Stimulated activated CD4-positive, alpha-beta T cell treated with anti-CD3 and anti-CD28 coated beads, Interleukin-12 subunit alpha, Interleukin-12 subunit beta, amount 100 ng/mL, for 24 hours (primary cell): ENCODE measurements at places on chromosomes 13 and 19.

- no peak for DNase-seq
Measured at GRCh38 chr13:87798536-87798935, 127.4 kb downstream of the SLITRK5 start.

- DNase-seq, result no peak
Measured at GRCh38 chr13:42686165-42686564, 95.2 kb upstream of the FAM216B start.

GRCh38 chr13:79880818-79881217, 399.9 kb downstream of the NDFIP2 start:
- no peak for DNase-seq

GRCh38 chr13:35856721-35857364, 274.3 kb downstream of the DCLK1 start:
- no peak for DNase-seq

DNA sequence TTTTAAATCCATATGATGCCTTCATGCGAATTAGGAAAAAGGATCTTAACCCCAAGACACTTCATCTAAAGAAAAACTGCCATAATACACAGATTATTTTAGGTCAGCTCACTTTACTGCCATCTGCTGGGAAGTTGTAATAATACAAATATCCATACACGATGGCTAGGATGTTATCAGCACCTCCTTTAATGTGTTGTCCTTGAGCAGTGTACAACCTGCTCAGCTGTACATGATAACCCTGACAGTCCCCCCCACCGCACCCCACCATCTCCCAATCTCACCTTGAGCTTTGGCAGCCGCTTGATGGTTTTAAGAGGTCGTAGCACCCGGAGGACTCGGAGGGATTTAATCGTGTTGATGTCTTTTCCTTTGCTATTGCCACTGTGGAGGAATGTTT, 112.2 kb downstream of the IER2 start:
- no peak for DNase-seq

GRCh38 chr13:21530656-21531055, 71.6 kb upstream of the ZDHHC20 start:
- no peak for DNase-seq

DNA sequence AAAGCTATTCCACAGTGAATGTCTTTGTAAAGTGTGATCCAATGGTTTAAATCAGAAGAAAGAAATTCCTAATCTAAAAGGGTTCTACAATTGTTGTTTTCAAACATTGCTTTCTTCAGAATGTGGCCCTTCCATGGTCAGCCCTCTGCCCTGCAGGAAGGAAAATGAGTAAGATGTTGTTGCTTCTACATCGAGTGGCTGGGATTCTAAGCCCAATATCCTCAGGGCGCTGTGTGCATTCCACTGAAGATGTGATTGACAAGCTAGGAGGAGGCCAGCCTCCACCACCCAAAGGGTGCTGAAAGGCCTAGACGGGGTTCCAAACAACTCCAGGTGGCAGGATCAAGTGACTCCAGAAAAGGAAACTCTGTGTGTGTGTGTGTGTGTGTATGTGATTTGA, 316.9 kb upstream of the TSHZ3 start:
- DNase-seq, result no peak

GRCh38 chr19:4454747-4455718, 2.6 kb downstream of the UBXN6 start:
- DNase-seq, result no peak

DNA sequence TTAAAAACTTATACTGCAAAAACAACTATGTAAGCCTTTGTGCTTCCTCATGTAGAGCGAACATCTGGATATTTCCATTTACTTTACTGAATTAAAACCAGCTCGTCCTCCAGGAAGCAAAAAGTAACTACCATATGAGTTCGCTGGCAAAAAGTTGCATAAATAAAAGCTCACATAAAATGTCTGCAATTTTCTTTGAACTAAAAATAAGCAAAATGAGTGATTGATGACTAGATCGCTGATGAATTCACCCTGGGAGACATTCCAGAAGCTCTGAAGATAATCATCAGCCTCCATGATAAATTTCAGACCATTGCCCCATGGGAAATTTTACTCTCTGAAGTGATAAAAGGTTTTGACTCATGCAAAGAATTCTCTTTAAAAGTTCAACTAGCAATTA, 67.3 kb upstream of the SACS start:
- DNase-seq, result no peak

GRCh38 chr13:92806215-92806614, 420.4 kb upstream of the GPC6 start:
- no peak for DNase-seq

- no peak for DNase-seq
Measured at GRCh38 chr13:99624936-99625540, 123.8 kb downstream of the TM9SF2 start.

DNA sequence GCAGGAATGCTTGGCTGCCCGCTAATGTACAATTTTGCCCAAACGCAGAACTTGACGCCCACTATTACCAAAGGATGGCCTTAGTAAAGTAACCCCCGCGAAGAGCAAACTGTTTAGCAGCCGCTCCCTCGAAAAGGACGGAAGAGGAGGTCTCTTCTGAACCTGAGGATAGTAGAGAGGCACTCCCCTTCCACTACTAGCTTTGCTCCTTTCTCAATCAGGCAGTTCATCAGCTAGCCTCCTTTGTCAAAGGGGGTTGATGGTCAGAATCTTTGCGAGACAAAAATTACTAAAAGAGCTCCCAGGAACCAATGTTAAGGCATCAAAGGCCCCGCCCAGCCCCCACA, 534 bp downstream of the CAB39L start:
- no peak for DNase-seq

GRCh38 chr19:17741456-17741855, 9.8 kb upstream of the FCHO1 start:
- DNase-seq, result no peak

- no peak for DNase-seq
Measured at GRCh38 chr19:8501516-8501915, 924 bp downstream of the PRAM1 start.

- no peak for DNase-seq
Measured at GRCh38 chr19:41671486-41671885, 16.6 kb downstream of the CEACAM7 start.

DNA sequence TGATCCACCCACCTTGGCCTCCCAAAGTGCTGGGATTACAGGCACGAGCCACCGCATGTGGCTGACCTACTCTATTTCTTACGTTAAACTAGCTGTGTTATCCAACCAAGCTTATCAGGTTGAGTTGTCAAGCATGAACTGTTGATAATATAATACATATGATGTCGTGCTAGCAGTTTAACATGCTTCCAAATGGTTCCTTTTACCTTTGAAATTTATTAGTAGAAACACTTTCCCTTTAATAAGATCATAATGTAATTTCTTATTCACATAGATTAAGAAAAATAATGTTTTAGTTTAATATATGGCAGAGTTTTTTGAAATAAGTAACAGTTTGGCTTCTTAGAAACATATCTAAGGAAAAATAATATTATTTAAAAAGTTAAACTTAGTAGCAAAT, 34.4 kb upstream of the VWA8 start:
- no peak for DNase-seq

DNA sequence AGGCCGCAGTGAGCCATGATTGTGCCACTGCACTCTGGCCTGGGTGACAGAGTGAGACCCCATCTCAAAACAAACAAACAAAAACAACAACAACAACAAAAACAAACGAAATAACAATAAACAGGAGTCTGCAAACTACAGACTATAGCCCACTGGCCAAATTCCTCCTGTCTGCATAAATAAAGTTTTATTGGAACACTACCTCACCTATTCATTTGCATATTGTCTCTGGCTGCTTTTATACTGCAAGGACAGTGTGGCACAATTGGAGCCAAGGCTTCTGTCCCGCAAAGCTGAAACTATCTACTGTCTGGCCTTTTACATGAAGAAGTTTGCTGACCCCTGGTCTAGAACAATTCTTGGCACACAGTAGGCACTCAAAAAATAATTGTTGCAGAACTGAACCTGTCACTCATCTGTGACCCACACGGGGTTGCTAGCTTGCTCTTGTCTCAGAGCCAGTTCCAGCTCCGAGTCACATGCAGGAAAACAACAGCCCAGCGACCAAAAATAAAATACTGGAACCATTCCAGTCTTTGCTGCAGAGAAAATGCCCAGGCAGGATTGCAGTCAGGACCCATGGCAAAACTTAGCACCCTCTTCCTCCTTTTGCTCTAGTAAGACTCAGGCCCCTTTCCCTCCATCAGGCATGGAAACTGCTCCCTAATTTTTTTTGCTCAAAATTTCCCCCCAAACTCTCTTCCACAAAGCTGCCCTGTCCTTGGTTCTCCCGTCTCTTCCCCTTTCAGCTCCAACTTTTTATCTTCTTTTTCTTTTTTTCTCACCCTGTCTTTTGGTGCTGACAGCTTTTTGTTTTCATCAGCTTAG, 4.8 kb upstream of the MYH14 start:
- no peak for DNase-seq

DNA sequence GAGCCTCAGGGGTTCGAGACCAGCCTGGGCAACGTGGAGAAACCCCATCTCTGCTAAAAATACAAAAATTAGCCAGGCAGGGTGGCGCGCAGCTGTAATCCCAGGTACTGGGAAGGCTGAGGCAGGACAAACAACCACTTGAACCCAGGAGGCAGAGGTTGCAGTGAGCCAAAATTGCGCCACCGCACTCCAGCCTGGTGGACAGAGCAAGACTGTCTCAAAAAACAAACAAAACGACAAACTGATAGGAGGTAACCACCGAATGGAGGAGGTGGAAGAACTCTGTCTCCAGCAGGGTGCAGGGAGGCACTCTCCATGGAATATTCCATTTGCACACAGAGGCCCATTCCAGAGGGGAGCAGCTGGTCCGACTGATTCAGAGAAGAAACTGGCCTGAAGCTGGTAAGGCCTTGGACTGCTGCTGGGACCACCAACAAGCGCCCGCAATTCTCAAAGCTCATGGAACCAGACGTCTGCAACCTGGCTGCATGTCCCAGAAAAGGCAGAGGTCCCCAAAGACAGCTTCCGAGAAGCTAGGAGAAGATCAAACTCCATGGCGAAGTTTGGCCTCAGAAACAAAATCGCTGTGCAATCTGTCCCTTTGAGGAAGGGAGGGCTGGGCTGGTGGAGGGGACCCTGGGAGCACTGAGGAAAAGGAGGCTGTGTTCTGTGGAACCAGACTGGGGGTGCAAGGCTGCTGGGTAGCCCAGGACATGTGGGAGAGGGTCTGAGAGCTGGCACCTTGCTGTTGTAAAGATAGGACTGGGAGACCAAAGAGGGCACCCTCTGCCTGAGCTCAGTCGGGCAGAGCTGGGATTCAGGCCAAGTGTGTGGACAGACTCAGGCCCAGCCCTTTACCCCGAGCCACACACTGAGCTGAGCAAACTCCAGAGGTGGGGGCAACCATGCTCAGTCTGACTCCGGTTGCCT, 35.2 kb downstream of the SLC25A42 start:
- DNase-seq, result no peak

- no peak for DNase-seq
Measured at GRCh38 chr19:41564515-41565378, 11.2 kb upstream of the CEACAM21 start.

DNA sequence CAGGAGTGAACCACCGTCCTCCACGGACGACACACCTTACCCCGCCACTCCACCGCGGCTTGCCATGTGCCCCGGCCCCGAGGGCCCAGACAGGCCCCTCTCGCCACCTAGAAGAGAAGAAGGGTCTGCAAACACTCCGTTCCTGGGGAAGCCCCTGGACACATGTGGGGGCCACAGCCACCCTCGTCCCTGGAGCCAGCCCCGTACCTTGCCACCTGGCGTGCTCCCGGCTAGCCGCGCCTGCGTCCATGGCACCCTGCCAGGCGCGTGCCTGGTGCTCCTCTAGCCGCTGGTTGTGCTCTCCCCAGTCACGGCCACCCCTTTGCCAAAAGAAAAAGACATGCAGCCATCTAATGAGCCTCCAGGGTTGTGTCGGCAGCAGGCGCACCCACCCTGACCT, 19.9 kb upstream of the TINCR start:
- no peak for DNase-seq

- no peak for DNase-seq
Measured at GRCh38 chr13:93455861-93456260, 229.3 kb downstream of the GPC6 start.

DNA sequence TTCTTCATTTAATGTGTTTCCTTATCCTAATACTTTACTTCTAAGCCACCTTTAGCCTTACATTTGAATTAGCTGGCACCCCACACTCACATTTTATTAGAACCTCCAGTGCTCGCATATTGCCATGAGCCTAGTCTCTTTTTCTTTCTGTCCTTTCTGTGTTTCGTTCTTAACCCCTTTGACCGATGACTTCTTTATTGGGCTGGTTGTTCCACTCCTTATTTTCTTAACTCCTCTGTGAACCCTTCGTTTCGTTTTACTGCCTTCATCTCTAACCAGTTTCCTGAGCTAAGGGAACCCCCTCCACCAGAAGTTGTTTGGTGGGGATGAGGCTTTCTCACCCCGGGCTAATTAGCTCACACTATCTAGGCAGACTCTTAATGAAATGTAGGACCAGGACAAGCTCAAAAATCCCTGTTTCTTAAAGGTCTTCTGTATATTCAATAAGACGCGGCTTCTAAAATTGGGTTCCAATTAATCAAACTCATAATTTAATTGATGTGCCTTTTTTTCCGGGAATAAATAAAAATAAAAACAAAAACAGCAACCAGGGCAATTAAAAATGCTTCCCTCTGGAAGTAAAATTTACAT, 19.1 kb upstream of the ARHGEF7 start:
- DNase-seq, result no peak

DNA sequence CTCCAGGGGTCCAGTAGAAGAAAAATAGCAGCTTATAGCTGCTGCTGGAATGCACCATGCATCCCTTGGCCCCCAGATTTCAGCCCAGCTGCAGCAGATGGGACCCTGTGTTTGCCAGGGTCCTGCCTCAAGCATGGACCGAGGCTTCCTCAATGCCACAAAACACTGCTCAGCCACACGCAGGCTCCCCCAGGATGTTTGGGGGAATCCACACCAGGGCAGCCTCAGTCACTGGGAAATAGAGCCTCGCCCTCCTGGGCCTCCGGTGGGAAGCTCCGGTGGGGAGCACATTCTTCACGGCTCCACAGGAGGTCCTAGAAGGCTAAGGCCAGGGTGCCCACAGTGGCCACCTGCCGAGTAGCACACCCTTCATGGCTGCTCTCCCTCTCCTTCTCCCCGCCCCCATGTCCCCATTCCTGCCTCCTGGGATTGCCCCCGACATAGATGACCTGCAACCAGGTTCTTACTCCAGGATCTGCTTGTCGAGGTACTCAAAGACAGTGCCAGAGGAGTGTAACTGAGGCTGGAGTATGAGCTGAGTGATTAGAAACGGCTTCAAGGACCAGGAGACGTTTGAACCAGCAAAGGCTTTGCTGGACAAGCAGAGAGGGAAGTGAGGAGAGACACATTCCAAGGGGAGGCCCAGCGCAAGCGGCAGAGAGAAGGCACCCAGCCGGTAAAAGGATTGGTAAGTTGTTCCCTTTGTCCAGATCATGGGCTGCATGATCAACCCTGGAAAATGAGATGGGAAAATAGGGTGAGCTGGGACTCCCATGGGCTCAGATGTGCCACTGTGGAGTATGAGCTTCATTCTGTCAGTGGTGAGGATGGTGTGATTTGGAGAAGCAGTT, 110.7 kb upstream of the UQCRFS1 start:
- no peak for DNase-seq

GRCh38 chr13:27770809-27771208, 21.5 kb upstream of the GSX1 start:
- peak; percentile 18 for DNase-seq

- DNase-seq, result no peak
Measured at GRCh38 chr19:6602729-6603114, 11.8 kb upstream of the CD70 start.

- no peak for DNase-seq
Measured at GRCh38 chr19:34365463-34366401, 736 bp downstream of the GPI start.
